PC-3 (cell line): ENCODE measurements at places on chromosomes 1 and 21. TPM values are rescaled to one million over a fixed set of nuclear protein-coding genes. Genes with fewer than 3 reads are reported as not detected.

Gene SHE
- not detected in 2 replicates for total RNA-seq

Gene COX20
- 50.0 and 55.8 TPM in 2 replicates for total RNA-seq

Gene HLX
- total RNA-seq = 4.0 and 8.1 TPM in 2 replicates

Gene AIM2
- total RNA-seq = not detected in 2 replicates

Gene RORC
- total RNA-seq = 0.26 TPM in 1 of 2 replicates, not detected in the other

Gene EVI5
- total RNA-seq = 38.2 and 65.5 TPM in 2 replicates

Gene ASPM
- total RNA-seq = 28.6 and 35.0 TPM in 2 replicates

Gene CRTC2
- total RNA-seq = 17.6 and 21.0 TPM in 2 replicates

Gene AQP10
- not detected in 2 replicates for total RNA-seq

Gene HSD3B1
- not detected in 2 replicates for total RNA-seq

Gene CRNN
- total RNA-seq = not detected in 2 replicates

Gene NBPF12
- 7.8 and 8.9 TPM in 2 replicates for total RNA-seq

Gene FCRL1
- not detected in 2 replicates for total RNA-seq

Gene IFI44L
- 4.1 and 5.5 TPM in 2 replicates for total RNA-seq

Gene ERO1B
- 0.46 and 0.95 TPM in 2 replicates for total RNA-seq

Gene FMOD
- not detected in 2 replicates for total RNA-seq

Gene CYP4Z1
- not detected in 2 replicates for total RNA-seq

Gene B4GALT2
- total RNA-seq = 103 and 136 TPM in 2 replicates

Gene DTL
- total RNA-seq = 57.9 and 65.0 TPM in 2 replicates

Gene INSRR
- not detected in 2 replicates for total RNA-seq

Gene IL20
- not detected in 2 replicates for total RNA-seq

Gene OR2L13
- not detected in 2 replicates for total RNA-seq

Gene TEX38
- not detected in 2 replicates for total RNA-seq

Gene PEX10
- total RNA-seq = 97.8 and 100 TPM in 2 replicates

Gene RAB29
- 7.4 and 7.9 TPM in 2 replicates for total RNA-seq

Gene LCE1C
- total RNA-seq = not detected in 2 replicates

Gene SLX9
- 80.1 and 94.9 TPM in 2 replicates for total RNA-seq

Gene HSD3B2
- total RNA-seq = not detected in 2 replicates

Gene RUNX1
- total RNA-seq = 55.2 and 77.8 TPM in 2 replicates

Gene C1orf116
- 34.9 and 36.2 TPM in 2 replicates for total RNA-seq

Gene KRTAP21-2
- total RNA-seq = not detected in 2 replicates

Gene PTPN7
- total RNA-seq = not detected in 2 replicates
